Activated CD4-positive, alpha-beta T cell treated with anti-CD3 and anti-CD28 coated beads for 36 hours (primary cell): ENCODE measurements at places on chromosomes 11 and 22.

GRCh38 chr11:64619811-64620380 is 28.9 kb downstream of the SLC22A12 start:
- peak; percentile 54 for DNase-seq

DNA sequence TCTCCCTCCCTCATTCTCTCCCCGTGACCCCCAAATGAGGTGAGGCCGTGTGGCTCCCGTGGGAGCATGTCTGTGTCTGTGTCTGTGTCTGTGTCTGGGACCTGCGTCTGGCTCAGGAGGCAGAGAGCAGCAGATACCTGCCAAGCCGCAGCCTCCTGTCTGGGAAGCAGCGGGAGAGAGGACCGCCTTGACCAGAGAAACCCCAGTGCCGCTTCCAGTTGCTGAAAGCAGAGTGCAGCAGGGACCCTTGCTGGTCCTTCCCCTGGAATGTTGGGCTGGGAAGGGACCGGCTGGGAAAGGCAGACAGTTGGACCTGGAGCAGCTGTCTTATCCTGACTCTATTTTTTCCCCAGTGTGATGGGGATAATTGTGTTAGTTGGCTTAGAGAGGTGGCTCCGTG is 525 bp downstream of the CSDC2 start:
- no peak for DNase-seq

DNA sequence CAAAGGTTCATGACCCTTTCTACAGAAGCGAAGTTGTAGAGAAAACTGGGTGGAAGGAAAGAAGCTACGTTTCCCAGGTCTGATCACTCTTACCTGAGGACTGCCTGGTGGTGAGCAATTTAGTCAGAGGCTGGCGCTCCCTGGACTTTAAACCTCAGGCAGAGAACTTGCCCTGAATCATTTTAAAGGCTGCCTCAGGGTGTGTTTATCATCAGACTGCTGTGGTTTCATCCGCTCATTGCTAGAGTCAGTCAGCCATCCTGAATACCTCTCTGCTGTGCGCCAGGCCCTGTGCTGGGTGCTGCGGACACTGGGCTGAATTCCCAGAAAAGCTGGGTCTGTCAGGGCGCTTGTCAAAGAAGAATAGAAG is 2.7 kb downstream of the DTX4 start:
- DNase-seq, result peak; percentile 41

- no peak for DNase-seq
These were observed 108.6 kb downstream of the SCN3B start for GRCh38 chr11:123545726-123546270.

GRCh38 chr11:78354408-78355308 is 63.0 kb downstream of the GAB2 start:
- DNase-seq, result no peak

DNA sequence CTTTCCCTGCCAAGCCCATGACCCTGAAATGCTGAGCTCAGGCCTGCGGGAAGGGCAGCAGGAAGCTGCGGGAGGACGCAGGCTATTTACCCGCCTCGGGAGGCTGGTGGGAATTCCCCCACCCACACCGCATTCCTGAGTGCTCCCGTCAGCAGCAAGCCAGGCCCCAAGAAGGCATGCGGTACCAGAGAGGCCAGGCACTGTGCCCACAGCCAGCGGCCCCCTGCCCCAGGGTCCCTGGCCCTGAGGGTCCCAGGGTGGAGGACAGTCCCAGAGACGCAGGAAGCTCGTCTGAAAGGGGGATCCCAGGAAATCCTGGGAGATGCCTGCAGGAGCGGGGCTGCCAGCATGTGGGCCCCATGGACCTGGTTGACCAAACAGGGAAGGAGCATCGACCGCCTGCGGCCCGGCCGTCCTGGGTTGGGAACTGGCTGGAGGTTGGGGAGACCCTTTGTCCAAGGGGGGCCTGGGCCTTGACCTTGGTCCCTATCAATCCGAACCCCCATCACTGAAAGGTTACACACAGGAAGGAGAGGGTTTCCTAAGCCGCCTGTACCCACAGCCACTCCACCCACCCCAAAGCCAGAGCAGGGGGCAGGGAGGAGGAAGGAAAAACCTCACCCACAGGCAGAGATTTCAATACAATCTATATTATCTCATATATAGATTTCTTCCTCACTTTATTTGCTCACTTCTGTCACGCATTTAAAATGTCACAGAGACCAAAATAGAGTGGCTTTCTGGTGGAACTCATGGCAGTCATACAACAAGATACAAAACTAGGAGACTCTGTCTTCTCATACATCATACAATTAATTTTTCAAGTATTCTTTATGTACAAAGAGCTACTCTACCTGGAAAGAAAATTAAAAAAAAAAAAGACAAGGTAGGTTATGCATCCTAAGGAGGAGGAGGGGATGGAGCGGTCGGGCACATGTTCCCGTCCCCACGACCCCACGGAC is 17.1 kb downstream of the MAFF start:
- DNase-seq, result peak; percentile 76

DNA sequence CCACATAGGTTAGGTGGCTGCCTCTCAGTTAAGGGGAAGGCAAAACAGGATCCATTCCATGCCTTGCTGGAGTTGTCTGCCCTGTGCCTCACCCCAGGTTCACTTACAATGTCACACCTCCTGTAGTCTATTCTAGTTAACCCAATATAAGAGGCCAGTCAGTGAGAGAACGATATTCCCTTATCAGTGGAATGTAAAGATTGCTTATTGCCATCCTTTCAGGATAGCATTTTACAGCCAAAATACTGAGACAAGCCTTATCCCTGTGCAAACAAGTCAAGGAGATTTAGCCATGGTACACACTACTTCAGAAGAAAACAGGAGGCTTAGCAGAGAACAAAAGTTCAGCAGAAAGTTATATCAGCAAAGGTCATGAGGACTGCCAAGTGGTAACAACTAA is 5.5 kb downstream of the CYP2R1 start:
- no peak for DNase-seq

- peak; percentile 21 for DNase-seq
These were observed 6.5 kb downstream of the UPK3A start for GRCh38 chr22:45291061-45291930.

GRCh38 chr11:28849053-28849452 is 740.9 kb downstream of the METTL15 start:
- no peak for DNase-seq

DNA sequence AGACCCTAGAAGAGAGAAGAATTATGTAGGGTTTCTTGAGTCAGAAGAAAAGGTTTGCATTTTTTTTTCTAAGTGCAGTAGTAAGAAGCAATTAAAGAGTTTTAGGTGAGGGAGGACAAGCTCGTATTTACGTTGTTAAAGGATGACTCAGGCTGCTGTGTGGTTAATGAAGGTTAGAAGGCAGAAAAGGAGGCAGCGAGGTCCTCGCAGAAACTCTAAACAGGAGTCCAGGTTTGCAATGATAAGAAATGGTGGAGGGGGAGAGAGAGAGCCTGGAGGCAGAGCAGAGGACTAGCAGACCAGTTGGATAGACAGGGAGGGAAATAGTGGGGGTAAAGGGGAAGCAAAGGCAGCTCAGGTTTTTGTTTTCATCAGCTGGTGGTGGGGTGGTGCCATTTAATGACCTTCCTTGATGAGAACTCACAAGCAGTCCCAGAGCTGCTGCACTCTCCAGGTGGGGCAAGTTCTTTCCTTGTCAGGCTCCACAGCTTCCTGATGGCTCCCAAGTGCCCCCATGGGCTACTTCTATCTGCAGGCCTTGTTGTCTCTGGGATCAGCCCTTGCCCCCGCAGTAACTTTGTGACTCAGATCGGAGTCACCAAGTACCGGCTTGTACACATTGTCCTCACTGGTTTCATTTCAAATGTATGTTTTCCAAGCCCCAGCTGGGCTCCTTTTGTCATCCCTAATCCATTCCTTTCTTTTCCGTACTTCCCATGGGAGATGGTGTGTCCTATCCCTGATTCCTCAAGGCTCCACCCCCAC is 8.3 kb upstream of the INSC start:
- no peak for DNase-seq

GRCh38 chr11:84289381-84289906 is 1003.3 kb upstream of the CCDC90B start:
- DNase-seq, result no peak

GRCh38 chr22:24323233-24323632 is 52.6 kb downstream of the SPECC1L start:
- DNase-seq, result no peak

GRCh38 chr11:44985721-44986120 is 35.0 kb upstream of the TP53I11 start:
- no peak for DNase-seq

DNA sequence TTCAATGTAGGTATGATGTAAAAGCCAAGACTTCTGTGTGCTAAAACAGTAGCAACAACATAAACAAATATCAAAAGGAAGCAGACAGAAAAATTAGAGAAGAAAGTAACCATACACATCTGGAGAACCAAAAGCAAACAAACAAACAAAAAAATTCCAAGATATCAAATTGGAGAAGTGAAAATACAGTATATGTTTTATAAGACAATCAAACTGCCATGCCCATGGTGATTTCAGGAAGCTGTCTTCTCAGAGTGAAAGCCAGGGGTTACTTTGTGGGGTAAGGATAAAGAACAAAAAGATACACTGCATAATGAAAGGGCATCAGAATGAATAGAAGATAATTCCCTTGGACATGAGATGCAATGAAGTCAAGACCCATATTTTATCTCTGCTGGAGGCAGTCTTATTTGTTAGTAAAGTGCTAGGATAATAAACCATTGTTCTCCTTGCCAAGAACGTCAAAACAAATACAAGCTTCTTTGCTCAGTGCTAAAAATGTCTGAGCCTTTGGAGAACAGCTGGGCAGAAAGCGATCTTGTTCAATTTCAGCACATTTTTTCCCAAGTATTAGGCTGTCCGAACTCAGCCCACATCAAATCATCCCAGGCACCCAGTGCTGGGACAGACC is 38.1 kb upstream of the LDLRAD3 start:
- no peak for DNase-seq

- no peak for DNase-seq
These were observed 38.6 kb downstream of the KCNQ1 start for GRCh38 chr11:2483426-2483825.
